Activated CD8-positive, alpha-beta T cell treated with anti-CD3 and anti-CD28 coated beads, Interleukin-2, amount 10 ng/mL, durations not matched to agents 7 days and 5 days (primary cell): ENCODE measurements at places on chromosomes 2 and 18. TPM values are rescaled to one million over a fixed set of nuclear protein-coding genes. Genes with fewer than 3 reads are reported as not detected.

GRCh38 chr2:75064691-75065396 is 106.4 kb downstream of the POLE4 start:
- H3K4me3 ChIP-seq = no peak overlapping the region
- peak; percentile 59 for DNase-seq
- peaks cover 2% of the 10 kb centered on the region for H3K27me3 ChIP-seq
- H3K36me3 ChIP-seq = no peaks in the 10 kb centered on the region
- no peak overlapping the region for H3K27ac ChIP-seq

DNA sequence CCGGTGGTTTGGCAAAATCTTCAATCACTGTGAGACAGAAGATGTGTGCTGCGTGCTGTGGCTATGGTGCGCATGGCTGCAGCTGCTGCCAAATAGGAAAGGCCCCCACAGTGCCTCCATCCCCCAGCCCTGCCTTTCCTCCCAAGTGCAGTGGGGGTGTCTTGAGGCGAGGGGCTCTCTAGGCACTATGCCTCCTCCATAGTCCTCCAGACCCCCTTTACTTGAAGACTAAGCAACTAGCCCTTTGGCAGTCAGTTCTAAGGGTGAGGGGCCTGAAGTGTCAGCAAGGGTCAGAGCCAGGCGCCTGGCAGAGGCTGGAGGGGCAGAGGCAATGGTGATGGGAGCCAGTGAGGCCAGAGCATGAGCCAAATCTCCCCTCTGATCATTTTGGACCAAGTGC is 13.6 kb upstream of the TMEM185B start:
- peaks cover 10% of the 10 kb centered on the region for H3K36me3 ChIP-seq
- H3K27ac ChIP-seq = no peak overlapping the region
- peaks cover 28% of the 10 kb centered on the region for H3K4me1 ChIP-seq
- no peak for DNase-seq

DNA sequence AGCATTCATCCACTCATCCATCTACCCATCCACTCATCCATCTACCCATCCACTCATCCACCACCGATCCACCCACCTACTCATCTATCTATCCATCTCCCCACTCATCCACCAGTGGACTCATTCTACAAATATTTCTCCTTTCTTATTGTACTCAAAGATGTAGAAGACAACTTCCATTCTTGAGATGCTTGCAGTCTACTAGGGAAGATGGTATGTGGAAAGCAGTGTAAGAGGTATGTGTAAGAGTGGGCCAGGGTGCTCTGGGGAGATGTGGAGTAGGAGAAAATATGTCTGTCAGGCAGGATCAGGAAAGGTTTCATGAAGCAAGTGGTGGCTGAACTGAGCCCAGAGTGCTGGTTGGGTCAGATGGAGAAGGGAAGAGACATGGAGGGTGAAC is 150.8 kb downstream of the CELF4 start:
- H3K4me3 ChIP-seq = no peak overlapping the region
- H3K36me3 ChIP-seq = no peaks in the 10 kb centered on the region
- DNase-seq = no peak
- no peaks in the 10 kb centered on the region for H3K27me3 ChIP-seq
- no peak overlapping the region for H3K27ac ChIP-seq

SLC4A5 gene
- total RNA-seq = 1.6 TPM

DNA sequence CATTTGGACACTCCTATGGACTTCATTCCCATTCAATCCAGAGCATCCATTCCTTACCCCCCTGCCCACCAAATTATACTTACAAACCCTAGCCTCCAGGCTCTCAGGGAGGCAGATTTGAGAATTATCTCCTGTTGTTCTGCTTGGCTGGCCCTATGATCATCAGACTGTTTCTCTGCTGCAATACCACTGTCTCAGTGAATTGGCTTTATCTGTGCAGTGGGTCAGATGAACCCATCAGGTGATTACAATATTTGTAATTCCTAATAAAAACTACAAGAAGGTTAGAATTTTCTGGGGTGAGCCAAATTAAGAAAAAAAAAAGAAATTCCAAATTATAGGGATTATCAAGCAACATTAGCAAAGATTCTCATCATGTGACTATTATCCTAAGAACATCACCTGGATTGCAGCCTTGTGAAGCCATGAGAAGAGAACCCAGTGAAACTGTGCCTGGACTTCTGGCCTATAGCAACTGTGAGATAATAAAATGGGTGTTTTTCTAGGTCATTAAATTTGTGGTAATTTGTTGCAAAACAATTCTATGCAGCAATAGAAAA is 17.8 kb upstream of the SLC25A52 start:
- peaks cover 4% of the 10 kb centered on the region for H3K27me3 ChIP-seq
- no peak for DNase-seq
- peaks cover 2% of the 10 kb centered on the region for H3K36me3 ChIP-seq
- no peak overlapping the region for H3K4me3 ChIP-seq
- peaks cover 4% of the 10 kb centered on the region for H3K4me1 ChIP-seq

DNA sequence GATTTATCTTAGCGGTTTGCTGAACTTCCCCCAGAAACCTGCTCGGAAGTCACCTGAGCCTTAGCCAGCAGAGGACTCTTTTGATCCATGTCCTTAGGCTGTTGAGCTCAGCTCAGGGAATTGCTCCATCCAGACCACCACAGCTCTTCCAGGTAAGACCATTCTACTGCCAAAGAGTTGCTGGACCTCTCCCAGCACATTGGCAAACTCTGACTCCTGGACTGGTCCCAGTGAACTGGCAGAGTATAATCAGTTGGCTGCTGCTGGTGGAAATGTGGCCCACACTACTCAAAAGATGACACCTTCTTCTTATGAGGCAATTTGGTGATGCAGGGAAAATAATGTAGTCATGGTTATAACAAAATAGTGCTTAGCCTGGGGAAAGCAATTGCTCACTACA is 308.8 kb upstream of the FIGN start:
- no peak overlapping the region for H3K27ac ChIP-seq
- H3K4me1 ChIP-seq = no peaks in the 10 kb centered on the region
- H3K4me3 ChIP-seq = no peak overlapping the region
- H3K27me3 ChIP-seq = no peaks in the 10 kb centered on the region
- DNase-seq = no peak

EVA1A gene
- not detected for total RNA-seq

DNA sequence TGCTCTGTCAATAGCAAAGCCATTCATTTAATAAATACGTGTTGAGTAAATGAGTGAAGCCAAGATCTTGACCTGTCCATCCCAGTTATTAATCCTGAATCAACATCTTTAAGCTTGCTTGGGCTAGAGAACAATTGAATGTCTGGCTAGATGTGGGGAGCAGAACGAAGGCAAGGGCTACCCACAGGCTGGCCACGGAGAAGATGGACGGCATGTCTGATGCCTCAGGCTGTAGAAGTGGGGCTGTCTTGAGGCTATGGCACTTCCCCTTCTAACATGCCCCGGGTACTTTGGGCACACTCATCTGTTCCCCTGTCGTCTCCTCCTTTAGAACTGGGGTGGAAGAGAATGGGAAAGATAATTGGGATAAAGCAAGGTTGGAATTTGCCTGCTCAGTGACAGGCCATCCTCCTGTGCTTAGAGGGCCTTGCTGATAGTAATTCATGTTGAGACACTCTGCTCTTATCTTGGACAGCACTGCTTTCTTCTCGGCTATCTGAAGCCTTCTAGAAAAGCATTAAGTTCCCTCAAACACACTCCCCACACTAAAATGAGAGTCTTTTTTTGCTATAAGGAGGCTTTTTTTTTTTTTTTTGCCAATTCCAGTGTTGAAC is 225.7 kb downstream of the MREG start:
- H3K4me1 ChIP-seq = no peaks in the 10 kb centered on the region
- no peak overlapping the region for H3K4me3 ChIP-seq
- H3K27ac ChIP-seq = no peak overlapping the region
- no peak for DNase-seq
- H3K36me3 ChIP-seq = no peaks in the 10 kb centered on the region

GRCh38 chr2:44813658-44814057 is 127.8 kb upstream of the SIX3 start:
- peaks cover 30% of the 10 kb centered on the region for H3K27me3 ChIP-seq
- H3K36me3 ChIP-seq = no peaks in the 10 kb centered on the region
- no peak overlapping the region for H3K4me3 ChIP-seq
- H3K4me1 ChIP-seq = no peaks in the 10 kb centered on the region

GRCh38 chr2:26674002-26674751 is 18.3 kb upstream of the KCNK3 start:
- H3K4me3 ChIP-seq = no peak overlapping the region
- peaks cover 5% of the 10 kb centered on the region for H3K4me1 ChIP-seq

GRCh38 chr2:224405841-224406370 is 4.0 kb upstream of the FAM124B start:
- no peak overlapping the region for H3K4me3 ChIP-seq
- DNase-seq = no peak
- peaks cover 16% of the 10 kb centered on the region for H3K4me1 ChIP-seq
- peaks cover 8% of the 10 kb centered on the region for H3K27me3 ChIP-seq

NEB gene
- total RNA-seq = 0.40 TPM

GRCh38 chr2:4047961-4048891 is 344.9 kb downstream of the DCDC2C start:
- no peaks in the 10 kb centered on the region for H3K36me3 ChIP-seq
- peak overlapping the region; percentile 15 for H3K27ac ChIP-seq
- no peak overlapping the region for H3K4me3 ChIP-seq
- peaks cover 20% of the 10 kb centered on the region for H3K4me1 ChIP-seq
- peaks cover 9% of the 10 kb centered on the region for H3K27me3 ChIP-seq

SLC30A3 gene
- not detected for total RNA-seq

- H3K27ac ChIP-seq = no peak overlapping the region
- no peak for DNase-seq
- H3K27me3 ChIP-seq = peaks cover 21% of the 10 kb centered on the region
- no peaks in the 10 kb centered on the region for H3K36me3 ChIP-seq
These were observed 45.2 kb upstream of the SMAD2 start for GRCh38 chr18:47975701-47976100.

DNA sequence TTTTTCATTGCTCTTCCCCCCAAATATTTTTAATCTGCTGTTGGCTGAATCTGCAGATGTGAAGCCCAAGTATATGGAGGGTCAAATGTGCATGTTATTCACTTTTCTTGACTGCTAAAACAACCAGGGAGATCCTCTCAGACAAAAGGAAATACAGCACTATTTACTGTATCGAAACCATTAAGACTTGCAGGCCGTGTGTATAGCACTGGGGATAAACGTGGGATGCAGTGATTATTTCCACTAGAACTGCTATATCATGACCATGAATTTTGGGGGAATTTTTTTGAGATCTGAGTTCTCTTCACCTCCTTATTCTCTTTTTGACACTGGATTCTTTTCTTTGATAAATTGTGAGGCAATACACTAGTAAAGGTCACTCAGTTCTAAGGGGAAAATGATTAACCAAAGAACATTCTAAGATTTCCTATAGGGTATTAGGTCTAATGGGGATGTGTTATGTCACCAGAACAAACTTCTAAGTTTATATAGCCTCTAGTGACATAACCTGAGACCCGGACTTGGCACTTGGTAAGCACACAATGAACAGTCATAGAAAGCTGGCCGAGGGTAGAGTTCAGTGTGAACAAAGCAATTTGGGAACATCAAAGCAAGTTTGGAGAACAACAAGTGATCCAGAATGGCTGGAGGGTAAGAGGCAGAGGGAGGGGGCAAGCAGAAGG is 14.9 kb upstream of the UGT1A1 start:
- no peaks in the 10 kb centered on the region for H3K36me3 ChIP-seq
- H3K27me3 ChIP-seq = peaks cover 20% of the 10 kb centered on the region
- H3K4me3 ChIP-seq = no peak overlapping the region
- no peak for DNase-seq

DNA sequence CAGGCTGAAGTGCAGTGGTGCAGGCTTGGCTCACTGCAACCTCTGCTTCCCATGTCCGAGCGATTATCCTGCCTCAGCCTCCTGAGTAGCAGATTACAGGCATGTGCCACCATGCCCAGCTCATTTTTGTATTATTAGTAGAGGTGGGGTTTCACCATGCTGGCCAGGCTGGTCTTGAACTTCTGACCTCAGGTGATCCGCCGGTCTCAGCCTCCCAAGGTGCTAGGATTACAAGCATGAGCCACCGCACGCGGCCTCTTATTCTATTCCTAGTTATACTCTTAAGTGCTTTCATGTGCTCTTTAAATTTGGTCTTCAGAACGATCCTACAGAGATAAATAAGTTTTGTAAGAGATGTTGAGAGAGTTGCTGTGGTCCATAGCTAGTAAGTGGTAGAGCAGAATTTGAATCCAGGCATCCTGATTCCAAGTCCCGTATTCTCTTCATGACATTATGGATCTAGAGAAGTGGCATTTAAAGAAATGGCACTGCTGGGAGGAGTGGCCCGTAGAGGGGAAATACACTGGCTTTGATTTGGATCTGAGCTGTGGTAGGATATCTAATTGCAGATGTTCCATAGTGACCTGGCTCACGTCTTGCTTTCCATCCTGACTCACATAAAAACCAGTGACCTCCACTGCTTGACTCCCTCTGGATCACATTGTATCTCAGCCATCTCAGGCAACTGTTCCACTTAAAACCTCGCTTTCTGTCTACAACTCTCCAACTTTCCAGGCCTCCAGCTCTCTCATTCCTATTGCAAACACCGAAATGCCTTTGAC is 22.8 kb upstream of the ME2 start:
- peaks cover 6% of the 10 kb centered on the region for H3K4me1 ChIP-seq
- no peak for DNase-seq
- no peak overlapping the region for H3K4me3 ChIP-seq

- DNase-seq = no peak
- no peaks in the 10 kb centered on the region for H3K4me1 ChIP-seq
These were observed 1597.9 kb upstream of the ACVR2A start for GRCh38 chr2:146246736-146247523.

- H3K27me3 ChIP-seq = no peaks in the 10 kb centered on the region
- DNase-seq = no peak
- no peak overlapping the region for H3K4me3 ChIP-seq
- H3K36me3 ChIP-seq = no peaks in the 10 kb centered on the region
- H3K4me1 ChIP-seq = no peaks in the 10 kb centered on the region
These were observed 431.8 kb downstream of the SOCS6 start for GRCh38 chr18:70720607-70721006.

- H3K4me1 ChIP-seq = peaks cover 12% of the 10 kb centered on the region
- peaks cover 13% of the 10 kb centered on the region for H3K27me3 ChIP-seq
- no peak overlapping the region for H3K27ac ChIP-seq
- DNase-seq = peak; percentile 19
These were observed 7.8 kb downstream of the NT5DC4 start for GRCh38 chr2:112728378-112729175.

- peaks cover 26% of the 10 kb centered on the region for H3K27me3 ChIP-seq
- H3K27ac ChIP-seq = no peak overlapping the region
- DNase-seq = peak; percentile 86
- H3K4me3 ChIP-seq = no peak overlapping the region
- H3K4me1 ChIP-seq = peaks cover 23% of the 10 kb centered on the region
These were observed 34.4 kb downstream of the LGALSL start for GRCh38 chr2:64488050-64488974.

DNA sequence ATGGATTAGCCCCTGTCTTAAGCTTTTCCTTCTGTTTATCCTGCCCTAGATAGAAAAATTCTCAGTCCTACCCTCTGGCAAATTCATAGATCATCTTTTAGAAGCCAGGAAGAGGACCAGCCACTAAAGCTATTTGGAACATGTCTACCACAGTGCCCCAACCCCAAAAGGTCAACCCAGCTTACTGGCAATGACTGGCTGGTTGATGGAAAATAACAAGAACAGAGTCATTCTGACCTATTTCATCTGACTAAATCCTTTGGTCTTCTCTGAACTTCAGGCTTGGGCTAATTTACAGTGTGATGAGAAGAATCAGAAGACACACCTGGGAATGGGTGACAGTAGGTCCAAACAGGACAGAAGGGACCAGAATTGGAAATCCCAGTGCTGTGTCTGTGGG is 227.3 kb upstream of the CCDC68 start:
- DNase-seq = no peak
- H3K27ac ChIP-seq = no peak overlapping the region
- H3K27me3 ChIP-seq = no peaks in the 10 kb centered on the region

- H3K27me3 ChIP-seq = no peaks in the 10 kb centered on the region
- no peak overlapping the region for H3K4me3 ChIP-seq
- H3K27ac ChIP-seq = no peak overlapping the region
- peaks cover 67% of the 10 kb centered on the region for H3K36me3 ChIP-seq
These were observed 40.7 kb downstream of the RALB start for GRCh38 chr2:120293096-120294007.

GRCh38 chr18:253121-253520 is 14.7 kb downstream of the THOC1 start:
- no peak for DNase-seq
- H3K4me3 ChIP-seq = no peak overlapping the region
- H3K27ac ChIP-seq = no peak overlapping the region
